B cell (primary cell): ENCODE measurements at places on chromosomes 13 and 19.

DNA sequence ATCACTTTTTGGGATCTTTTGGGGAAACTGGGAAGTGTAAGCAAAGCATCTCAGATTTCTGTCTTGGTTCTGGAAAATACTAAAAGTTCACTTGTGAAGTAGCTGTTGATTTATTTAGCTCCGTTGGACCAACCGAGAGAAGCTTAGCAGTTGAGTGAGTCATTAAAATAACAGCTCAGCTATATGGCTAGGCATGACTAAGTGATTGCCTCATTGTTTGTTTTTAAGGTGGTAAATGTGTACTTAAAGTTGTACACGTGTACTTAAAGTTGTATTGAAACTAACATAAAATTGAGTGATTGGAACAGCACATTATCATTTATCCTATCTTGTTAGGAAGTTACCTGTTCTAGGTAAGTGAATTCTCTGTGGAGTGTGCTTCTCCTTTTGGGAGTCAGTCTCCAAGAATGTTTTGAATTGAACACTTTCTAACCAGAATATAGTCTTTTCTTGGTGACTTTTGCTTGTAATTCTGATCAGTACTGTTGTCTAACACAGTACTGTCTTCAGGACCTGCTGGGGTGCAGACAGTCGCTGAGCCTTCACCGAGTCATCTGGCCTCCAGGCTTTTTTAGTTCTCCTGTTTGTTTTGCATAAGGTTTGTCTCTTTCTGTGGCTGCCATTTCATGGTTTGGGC is 2.9 kb upstream of the DCUN1D2 start:
- DNase-seq: peak; percentile 15

DNA sequence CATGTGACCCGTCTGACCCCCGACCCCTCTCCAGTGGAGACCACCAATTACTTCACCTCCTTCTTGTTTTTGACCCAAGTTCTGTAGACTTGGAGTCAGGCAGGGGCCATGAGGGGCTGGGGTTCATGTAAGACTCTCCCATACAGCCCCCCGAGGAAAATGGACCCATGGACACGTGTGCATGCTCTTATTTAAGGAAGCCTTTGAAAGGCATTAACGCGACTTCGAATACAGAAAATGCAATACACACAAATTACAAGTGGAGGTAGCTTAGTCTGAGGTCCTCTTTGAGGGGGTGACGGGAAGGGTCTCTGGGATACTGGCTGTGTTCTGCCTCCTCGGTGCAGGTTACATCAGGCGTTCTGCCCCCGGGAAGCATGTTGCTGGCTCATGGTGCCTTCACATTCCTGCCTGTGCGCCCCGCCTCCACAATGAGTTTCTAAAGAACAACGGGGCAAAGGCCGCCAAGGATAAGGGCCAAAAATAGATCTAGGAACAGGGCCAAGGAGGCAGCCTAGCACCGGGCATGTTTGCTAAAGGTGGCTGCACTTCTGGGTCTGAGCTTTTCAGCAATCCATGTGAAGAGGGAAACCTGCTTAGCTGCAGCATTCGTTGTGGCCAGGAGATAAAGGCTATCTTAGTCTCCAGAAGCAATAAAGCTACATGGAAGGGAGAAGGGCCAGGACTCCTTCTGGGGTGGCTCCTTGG is 54.5 kb downstream of the RAB20 start:
- DNase-seq: no peak

- no peak for DNase-seq
Observed at GRCh38 chr13:59398127-59398526, 765.6 kb downstream of the DIAPH3 start.

DNA sequence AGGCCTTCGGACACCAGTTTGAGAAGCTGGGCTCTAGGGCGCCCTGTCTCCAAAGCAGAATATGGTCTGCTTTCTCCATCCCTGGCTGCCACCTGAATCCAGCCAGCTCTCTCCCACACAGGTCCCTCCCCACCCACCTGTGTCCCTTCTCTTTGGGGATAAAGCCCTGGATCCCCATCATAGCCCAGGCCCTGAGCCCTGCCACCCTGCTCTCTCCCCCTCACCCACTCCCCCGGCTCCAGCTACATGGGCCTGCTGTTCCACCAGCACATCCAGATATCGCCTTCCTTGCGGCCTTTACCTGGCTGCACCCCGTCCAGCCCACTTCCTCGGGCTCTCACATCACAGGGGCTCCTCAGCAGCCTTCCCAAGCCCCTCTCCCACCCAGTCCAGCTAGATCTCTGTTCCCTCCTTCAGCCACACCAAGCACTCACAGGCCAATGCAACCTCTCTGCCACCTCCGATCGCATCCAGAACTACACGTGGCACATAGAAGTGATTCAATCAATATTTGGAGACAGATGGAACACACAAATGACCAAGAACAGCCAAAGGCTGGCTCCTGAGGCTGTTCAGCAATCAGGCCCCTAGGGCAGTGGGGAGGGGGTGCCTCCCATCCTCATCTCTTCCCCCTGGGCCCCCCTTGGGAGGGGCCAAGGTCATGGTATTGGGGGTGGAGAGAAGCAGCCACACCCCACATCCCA is 7.6 kb downstream of the AKT2 start:
- peak; percentile 14 for DNase-seq

DNA sequence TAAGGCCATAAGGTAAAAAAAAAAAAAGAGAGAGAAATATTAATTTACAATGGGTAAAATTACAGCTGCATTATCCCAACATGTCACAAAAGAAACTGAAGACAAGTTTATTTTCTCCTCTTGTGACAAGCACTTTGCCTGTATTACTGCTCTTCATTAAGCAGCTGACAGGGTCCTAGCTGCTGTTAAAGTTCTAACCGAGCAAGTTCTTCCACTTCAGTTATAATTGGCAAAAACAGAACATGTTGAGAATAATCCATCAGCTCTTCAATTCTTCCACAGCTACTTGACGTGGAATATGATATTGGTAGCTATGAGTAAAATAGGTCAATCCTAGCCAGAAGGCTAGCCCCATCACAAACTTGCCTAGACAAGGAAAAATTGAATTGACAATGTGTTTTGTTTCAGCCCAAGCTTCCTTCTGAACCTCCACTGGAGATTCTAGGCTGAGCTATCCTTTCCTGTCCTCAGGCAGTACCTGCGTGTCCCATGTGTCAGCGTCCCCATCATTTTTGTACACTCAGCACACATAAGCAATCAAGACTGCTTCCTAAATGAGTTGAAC is 32.2 kb upstream of the DOCK9 start:
- no peak for DNase-seq

DNA sequence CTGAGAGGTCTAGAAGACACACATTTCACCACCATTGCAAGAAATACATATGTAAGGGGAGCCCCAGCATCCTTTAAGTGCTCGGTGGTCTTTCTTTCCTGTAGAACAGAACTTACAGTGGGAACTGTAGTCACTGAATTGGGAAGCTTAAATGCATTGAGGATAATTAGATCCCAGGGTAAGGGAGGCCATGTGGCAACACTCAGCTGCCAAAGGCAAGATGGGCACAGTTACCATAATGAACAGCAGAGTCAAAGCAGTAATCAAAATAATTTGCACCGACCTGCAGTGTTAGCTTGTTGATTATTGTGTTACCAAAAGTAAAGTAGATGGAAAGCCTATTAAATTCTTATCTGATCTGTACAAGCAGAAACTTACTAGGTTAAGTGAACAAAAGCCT is 291.2 kb upstream of the PCDH20 start:
- no peak for DNase-seq

DNA sequence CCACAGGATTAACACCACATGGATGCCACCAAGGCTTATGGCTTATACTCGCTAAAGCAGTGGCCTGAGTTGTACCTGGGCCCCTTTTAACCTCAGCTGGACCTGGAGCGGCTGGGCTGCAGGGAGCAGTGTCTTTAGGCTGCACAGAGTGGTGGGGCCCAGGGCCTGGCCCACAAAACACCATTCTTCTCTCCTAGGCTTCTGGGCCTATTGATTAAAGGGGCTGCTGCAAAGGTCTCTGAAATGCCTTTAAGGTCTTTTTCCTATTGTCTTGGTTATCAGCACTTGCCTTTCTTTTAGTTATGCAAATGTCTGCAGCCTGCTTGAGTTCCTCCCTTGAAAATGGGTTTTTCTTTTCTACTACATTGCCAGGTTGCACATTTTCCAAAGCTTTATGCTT is 973.9 kb upstream of the PRR20A start:
- no peak for DNase-seq

GRCh38 chr19:47257411-47258169 is 1.3 kb downstream of the CCDC9 start:
- DNase-seq: no peak

- peak; percentile 80 for DNase-seq
Observed at GRCh38 chr19:12778017-12778904, 2.9 kb upstream of the HOOK2 start.

DNA sequence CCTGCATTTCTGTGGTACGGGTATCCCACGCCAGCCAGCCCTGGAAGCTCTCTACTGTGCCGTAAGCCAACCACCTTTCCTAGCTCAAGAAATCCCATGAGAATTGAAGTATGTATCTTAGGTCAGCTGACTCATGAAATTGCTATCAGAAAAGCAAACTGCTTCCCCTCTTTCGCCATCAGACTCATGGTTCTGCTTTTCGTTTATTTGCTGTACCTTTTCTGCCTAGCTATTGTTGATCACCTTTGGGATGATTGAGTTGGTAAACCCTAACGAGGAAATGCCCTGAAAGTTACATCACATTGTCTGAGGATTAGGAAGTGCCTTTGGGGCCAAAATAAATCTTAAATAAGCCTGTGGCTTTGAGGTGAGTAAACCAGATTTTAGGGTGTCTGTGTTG is at the start of gene ADGRE3:
Gene ADGRE3, minus strand, starts transcription at position 81 of the 400 bp plus-strand sequence. Its CDS starts 74 bp downstream, at position 7.
- DNase-seq: peak; percentile 67

GRCh38 chr19:55443824-55444480 is 852 bp upstream of the SHISA7 start:
- peak; percentile 15 for DNase-seq

GRCh38 chr13:43963726-43964125 is 84.0 kb downstream of the LACC1 start:
- DNase-seq: no peak

DNA sequence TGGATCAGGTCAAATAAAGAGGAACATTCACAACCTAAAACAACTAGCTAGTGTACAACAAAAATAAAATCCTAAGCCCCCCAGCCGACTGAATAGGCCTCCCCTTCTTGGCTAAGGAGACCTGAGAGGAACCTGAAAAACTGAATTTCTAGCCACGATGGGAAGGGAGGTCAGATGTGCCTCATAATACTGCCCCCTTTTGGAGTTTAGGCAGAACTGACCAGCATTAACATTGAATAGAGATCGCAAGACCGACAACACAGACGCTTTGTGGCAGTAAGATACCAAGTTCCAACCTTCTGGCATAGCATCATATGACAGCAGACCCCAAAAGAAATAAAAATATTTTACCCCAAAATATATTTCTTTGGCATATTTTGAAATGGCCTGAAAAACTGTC is 15.9 kb downstream of the CBY2 start:
- DNase-seq: no peak

DNA sequence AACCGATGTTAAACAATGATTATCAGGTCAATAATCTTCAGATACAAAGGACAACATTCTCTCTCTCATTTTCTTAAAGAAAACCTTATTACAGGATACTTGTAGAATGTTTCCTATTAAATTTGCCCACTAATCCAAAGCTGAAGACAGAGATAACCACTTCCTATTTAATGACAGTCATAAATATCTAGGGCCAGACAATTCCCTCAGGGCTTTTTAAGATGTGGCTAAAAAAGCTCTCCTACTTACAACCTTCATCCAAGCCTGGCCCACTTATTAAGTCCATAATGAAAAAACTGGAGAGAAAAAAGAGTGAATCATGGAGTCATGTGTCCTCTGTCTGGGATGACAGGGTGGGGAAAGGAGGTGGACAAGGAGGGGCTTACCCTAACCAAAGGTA is 235.9 kb downstream of the KLF12 start:
- no peak for DNase-seq

GRCh38 chr19:31616031-31616430 is 266.8 kb upstream of the TSHZ3 start:
- no peak for DNase-seq

GRCh38 chr19:18204394-18205199 is 755 bp upstream of the RAB3A start:
- peak; percentile 80 for DNase-seq

GRCh38 chr19:17415121-17415520 is 4.7 kb upstream of the MVB12A start:
- no peak for DNase-seq

- no peak for DNase-seq
Observed at GRCh38 chr19:45793876-45794275, 1.2 kb upstream of the DMWD start.

- no peak for DNase-seq
Observed at GRCh38 chr13:21542563-21542962, 61.4 kb downstream of the MICU2 start.

- peak; percentile 83 for DNase-seq
Observed at GRCh38 chr19:41144403-41144802, 30.2 kb downstream of the CYP2F1 start.

DNA sequence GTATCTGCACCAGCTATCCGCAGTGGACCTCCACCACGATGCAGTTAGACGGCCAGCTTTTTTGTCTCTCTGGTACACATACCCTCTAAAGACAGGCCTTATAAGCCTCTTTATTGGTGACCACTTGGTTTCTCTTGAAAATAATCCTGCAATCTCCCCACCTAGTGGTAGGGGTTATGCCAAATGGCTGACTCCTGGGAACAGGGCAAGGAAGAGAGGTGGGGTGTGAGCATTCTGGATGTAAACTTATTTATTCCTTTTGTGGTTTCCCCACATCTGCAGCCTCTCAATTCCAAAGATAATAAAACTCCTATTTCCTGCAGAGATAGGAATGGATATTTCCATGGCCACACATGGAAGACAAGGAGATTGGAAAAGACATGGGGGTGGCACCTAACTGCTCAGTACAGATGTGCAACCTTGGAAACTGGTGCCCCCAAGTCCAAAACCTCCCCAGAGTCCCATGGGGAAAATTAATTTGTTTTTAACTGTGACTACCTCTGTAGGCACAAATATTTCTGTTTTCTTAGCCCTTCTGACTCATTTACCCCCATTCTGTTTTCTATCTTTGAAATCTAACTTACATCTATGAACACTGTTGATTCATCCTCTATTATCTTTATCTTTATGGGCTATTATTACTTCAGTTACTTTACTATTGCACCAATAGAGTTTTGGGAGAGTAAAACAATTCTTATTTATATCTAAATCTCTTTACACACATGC is 112.7 kb upstream of the TSHZ3 start:
- DNase-seq: no peak

GRCh38 chr19:47075179-47075810 is 26.9 kb upstream of the TMEM160 start:
- no peak for DNase-seq

- DNase-seq: no peak
Observed at GRCh38 chr19:11552666-11553372, 6.2 kb downstream of the ELOF1 start.

GRCh38 chr13:50884265-50884664 is 25.3 kb upstream of the RNASEH2B start:
- DNase-seq: no peak

- DNase-seq: peak; percentile 86
Observed at GRCh38 chr19:1445185-1445931, 4.6 kb upstream of the APC2 start.
